ENCODE measurements at places on chromosomes 16 and 17.
A peak's percentile ranks its signal among the peaks of the same experiment; 100 is the strongest.

- no peak for DNase-seq
Observed at GRCh38 chr16:11030990-11031510, 86.7 kb downstream of the CLEC16A start.

DNA sequence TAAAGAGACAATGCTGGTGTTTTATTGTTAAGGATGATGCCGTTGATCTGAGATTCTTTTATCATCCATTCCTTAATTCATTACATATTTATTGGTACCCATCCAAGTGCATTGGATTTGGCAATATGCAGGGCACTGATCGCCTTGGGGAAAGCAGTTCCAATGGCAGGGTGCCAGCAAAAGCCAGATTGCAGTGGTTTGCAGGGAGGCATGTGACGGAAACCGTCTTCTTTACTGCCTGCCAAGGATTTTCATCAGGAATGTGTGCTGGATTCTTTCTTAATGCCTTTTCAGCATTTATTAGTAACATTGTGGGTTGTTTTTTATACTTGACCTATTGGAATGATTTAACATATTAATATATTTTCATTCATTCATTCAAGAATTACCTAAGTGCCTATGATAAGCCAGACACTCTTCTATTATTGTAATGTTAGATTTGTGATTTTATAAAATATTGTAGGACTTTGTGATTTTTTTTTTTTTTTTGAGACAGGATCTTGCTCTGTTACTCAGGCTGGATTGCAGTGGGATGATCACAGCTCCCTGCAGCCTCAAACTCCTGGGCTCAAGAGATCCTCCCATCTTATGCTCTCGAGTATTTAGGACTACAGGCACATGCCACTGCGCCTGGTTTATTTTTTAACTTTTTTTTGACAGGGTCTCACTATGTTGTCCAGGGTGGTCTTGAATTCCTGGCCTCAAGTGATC, 93.4 kb upstream of the TNRC6A start:
- peak; percentile 15 for DNase-seq

GRCh38 chr16:86091976-86092375, 193.0 kb downstream of the IRF8 start:
- no peak for DNase-seq

DNA sequence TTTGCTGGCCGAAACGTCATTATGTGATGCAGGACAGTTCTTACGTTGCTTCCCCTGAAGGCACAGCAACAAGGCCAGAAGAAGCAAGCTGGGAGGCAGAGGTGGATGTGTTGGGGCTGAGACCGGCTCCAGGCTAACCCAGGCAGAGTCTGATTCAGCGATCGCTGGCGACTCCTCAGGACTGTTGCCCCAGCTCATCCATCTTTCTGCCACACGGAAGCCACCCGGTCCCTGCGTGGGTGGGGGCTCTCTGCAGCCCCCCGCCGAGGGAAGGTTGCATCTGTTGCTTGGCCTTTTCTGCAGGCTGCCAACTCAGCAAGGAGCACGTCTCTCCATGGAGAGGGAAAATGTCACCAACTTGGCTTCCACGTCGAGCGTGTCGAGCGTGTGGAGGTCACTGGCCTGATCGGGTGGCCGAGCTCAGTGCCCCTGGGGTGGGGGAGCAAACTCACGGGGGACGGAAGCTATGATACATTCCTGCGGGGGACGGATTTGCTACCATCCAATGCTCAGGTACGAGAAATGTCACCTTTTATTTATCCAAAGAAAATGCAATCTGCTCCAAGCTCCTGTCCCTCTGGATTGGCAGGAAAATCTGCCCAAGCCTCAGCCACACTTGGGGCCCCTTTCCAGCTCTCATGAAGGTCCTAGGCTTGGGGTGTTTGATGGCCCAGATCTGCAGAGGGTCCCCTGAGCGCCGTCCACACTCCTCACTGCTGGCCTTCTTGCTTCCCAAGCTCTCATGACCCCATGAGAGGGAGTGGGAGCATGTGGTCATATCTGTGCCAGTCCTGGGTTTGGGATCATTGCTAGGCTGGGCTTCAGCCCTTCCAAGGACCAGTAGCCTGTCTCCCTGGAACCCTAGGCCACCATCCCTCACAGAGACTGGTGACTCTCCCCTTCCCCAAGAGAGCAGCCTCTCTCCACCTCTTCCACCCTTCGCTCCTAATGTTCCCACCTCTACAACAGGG, 69.4 kb downstream of the RPH3AL start:
- no peak for DNase-seq

GRCh38 chr17:31112001-31112661, 17.4 kb downstream of the NF1 start:
- no peak for DNase-seq

GRCh38 chr16:65318590-65319257, 196.9 kb upstream of the CDH11 start:
- no peak for DNase-seq

GRCh38 chr17:78349891-78350642, 9.8 kb downstream of the SOCS3 start:
- no peak for DNase-seq

DNA sequence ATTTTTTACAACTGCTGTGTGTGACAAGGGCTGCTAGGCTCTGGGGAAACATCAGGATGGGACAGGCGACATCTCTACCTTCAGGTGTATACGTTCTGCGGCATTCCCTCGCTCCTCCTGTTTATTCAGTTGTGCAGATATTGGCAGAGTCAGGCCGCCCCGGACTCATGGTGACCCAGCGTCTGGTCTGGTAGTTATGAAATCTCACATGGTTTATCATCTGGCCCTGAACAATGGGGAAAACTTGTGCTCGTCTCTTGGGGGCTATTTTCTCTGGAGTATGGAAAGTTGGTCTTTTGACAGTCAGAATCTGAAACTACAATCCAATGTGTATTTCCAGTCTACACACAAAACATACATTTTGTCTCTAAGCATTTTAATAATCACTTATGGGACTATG, 3.3 kb downstream of the MARCHF10 start:
- DNase-seq, result no peak

GRCh38 chr16:49120631-49121030, 161.0 kb downstream of the CBLN1 start:
- no peak for DNase-seq

GRCh38 chr16:57530522-57531252, 5.7 kb downstream of the CCDC102A start:
- no peak for DNase-seq

All from NCI-H2029 treated with DMSO at 0.1 percent for 48 hours (cell line).